ENCODE measurements at places on chromosomes 7 and 10.
A peak's percentile ranks its signal among the peaks of the same experiment; 100 is the strongest.

DNA sequence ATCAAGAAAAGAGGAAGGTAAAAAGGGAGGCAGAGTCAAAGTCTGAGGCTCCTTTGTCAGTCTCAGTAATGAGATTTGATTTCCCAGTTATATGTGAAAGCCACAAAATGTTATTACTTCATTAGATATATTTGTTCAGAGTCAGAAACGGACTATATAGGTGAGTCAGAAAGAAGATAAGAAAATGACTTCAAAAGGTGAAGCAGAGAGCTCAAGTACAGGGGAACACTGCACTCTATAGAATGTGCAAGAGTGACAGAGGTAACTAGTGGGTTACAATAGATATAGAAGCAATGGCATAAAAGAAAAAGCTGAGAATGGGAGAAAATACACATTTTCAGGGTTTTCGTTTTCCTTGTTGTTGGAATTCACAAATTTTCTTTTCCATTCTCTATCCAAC is 43.3 kb downstream of the DGKB start:
- no peak for DNase-seq

DNA sequence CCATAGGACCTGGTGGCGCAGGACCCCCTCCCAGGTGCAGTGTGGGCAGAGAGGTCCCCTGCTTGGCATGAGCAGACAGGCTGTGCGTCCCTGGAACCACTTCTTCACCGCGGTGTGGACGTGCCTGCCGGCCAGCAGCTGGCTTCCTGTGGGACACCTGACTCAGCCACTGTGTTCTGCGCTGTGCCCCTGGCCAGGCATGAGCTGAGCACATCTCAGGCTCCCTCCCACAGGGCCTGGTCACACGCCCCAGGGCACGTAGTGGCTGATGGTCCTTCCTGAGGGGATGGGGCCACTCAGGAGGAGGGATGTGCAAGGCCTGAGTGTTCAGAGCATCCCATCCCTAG is 3.5 kb upstream of the DEPP1 start:
- peak; percentile 80 for DNase-seq

- no peak for DNase-seq
Observed at GRCh38 chr7:114741911-114742310, 180.0 kb upstream of the MDFIC start.

DNA sequence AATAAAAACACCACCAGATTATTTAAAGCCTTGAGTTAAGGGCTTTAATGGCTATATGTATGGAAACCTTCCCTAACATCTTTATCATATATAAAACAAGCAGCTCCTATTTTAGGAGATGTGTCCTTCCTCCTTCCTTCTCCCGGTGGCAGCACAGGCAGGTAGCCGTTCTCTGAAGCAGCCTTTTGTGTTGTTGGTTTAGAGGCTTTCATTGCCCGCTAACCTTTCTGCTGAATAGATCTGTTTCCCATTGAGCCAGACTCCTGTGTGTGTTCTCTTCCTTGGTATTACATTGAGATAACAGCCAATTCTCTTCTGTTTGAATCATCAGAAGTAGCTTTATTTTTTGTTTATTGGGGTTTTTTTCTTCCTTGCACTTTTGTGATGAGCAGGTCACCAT is 131.3 kb downstream of the CACNB2 start:
- no peak for DNase-seq

DNA sequence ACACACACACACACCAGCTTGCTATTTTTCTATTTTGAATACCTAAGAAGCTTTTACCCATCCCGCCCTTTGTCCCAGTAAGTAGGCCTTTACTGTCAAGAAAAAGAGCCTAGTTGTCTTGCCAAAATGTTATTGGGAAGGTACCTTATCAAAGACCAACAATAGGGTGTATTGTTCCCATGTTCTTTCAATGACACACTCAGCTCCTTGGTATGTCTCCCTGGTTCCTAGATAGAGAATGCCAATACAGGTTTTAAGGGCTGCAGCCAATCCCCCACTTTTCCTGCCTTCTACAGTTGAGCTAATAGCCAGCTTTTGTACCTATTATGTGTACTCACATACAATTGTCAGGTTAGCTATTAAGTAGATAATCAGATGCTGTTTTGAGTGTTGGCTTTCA is 92.0 kb upstream of the LRRTM3 start:
- DNase-seq = no peak

DNA sequence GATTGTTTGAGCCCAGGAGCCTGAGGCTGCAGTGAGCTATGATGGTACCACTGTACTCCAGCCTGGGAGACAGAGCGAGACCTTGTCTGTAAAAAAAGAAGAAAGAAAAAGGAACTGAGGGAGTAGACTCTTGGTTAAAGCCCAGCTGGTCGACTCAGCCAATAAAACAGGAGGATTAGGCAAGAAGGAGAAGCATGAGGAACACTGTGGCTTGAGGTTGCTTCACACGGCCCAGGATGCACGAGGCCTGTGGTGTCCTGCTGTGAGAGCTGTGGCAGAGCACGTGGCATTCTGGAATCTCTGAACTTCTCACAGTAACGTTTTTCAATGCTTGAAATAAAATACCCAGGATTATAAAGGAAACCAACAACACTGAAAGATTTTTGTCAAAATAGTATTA is 93.3 kb downstream of the CUL2 start:
- DNase-seq = peak; percentile 42

DNA sequence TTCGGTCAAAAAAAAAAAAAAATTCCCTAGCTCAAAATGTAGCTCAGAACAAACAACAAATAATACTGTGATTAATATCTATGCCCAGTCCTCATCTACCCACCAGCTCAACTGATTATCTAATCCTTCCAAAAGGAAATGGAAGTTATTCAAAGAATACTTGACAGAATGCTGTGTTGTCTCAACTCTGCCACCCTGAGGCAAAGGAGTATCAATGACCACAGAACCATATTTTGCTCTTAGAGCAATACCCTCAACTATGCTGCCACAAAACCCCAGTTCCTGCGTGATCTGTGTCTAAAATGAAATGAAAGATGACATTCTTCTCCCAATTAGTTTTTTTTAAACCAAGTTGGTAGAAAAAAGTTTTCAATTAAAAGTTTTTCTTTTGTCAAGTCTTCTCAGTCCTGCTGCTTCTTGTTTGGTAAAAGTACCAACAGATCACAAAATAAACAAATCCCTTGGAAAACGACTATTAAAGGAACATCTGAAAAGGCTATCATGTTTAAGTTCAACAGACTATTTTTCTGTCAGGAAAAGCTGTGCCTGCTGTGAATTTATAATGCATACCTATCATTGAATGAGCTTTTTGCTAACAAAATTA is 21.6 kb downstream of the RBM28 start:
- no peak for DNase-seq

DNA sequence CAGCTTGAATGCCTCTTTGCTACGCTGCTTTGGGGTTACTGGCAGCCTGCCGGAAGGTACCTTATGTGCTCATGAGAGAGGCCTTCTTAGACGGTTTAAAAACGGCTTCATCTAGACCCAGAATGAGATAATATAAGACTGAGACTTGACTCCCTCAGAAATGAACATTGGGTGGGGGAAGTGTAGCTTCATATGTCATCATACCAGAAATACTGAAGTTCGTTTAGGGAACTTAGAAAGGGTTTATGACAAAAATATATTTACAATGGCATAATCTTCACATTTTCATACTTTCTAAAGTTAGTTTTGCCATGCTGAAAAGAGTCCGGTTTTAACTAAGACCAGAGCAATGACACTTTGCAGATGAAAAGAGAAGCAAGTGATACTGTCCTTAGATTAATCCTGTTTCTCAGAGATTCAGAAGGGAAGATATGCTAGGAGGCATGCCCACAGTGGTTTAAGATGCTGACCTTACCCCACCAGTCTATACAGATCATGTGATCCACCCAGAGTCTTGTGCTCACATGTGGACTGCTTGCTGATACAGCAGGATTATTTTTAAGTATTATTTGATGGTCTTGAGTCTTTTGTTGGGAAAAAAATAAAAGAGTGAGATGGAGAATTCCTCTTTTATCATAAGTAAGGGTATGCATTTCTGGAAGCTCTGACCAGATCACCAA is 40.8 kb upstream of the HGF start:
- no peak for DNase-seq

DNA sequence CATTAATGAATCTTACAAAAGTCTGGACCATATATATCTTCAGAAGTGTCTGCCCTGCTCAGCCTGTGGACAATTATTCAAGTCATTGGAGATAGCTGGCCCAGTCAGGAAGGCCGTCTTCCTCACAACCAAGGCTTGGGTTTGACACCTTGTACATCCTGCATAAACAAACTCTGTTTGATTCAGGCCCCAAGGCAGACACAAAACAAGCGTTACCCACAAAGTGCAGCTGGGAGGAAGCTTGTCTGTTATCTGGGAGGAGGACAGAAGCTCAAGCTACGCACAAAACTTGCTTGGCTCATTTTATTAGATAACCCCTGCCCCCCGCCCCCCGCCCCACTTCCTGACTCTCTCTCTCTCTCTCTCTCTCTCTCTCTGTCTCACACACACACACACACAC is 166.9 kb upstream of the WDR11 start:
- no peak for DNase-seq

DNA sequence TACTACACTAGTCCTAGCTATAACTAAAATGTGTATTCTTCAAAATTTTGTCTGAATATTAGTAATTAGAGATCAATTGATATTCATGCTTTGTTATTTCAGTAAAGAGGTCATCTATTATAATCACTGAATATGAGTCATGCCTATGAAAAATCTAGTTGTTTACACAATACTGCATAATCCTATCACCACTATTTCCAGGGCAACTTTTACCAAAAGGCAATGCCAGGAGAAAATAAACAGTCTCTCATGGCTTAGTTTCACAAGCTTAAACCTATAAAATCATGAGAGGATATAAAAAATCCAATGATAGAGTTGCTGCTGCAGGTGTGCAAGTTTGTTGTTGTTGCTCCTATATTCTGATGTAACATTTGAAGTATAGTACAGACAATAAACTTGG is 149.9 kb upstream of the COL1A2 start:
- DNase-seq = no peak

- no peak for DNase-seq
Observed at GRCh38 chr10:19579761-19580545, 236.3 kb upstream of the PLXDC2 start.

- peak; percentile 65 for DNase-seq
Observed at GRCh38 chr7:131007439-131008330, 273.7 kb upstream of the KLF14 start.

DNA sequence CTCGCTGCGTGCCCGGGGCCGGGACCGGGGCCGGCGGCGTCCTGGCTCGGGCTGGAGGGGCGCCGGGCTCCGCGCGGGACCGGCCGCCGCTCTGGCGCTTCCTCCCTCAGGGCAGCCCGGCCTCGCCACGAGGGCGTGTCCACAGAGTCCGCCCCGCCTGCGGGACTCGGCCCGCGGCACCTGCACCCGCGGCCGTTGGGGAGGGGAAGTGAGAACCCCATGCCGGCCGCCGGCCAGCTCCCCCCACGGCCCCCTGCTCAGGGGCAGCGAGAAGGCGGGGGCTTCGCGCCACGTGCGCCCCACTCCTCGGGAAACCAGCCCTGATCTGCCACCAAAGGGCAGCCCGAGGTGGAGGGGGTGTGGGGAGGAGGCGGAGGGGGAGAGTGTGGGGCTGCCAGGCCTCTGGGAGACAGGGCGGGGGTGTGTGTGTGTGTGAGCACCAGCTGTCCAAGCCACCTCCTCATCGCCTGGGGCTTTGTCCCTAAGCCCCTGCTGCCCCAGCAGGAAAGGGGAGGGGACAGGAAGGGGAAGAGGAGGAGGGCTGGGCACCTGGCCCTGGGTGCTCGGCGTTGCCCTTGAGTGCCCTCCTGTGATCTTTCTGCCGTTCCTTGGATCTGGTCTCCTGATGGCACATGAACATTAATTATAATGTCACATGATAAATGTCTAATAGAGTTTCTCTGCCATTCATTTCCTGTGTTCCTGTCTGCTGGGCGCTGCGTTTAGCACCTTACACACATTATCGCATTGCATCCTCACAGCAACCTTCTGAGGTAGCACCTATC is at the start of gene PIK3AP1:
Gene PIK3AP1 (minus strand): TSS at position 93 of the 785 bp plus-strand sequence. CDS start 120 bp downstream, outside the sequence.
- DNase-seq = peak; percentile 38

DNA sequence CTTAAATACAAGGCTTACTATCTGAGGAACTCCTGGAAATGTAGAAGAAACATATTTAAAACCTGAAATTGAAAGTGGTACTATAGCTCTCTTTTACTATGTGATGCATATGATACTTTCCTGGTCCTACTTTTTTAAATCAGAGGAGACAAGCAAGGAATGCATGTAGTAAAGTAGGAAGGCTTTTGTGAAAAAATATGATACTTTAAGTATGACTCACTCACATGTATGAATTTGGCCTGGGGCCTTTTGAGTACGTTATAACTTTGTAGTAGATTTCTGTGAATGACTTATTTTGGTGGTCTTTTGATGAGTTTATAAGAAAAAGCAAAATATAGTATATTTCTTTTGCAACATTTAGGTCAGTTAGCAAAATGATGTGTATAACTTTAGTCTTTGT is 53.8 kb downstream of the TAX1BP1 start:
- no peak for DNase-seq

DNA sequence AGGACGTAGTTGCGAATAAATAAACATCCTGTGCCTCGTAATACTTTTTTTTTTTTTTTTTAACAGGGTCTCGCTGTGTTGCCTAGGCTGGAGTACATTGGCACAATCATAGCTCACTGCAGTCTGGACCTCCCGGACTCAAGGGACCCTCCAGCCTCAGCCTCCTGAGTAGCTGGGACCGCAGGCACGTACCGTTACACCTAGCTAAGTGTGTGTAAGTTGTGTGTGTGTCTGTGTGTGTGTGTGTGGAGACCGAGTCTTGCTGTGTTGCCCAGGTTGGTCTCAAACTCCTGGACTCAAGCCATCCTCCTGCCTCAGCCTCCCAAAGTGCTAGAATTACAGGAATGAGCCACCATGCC is 573 bp upstream of the PON2 start:
- no peak for DNase-seq

GRCh38 chr10:70358446-70358845 is 24.0 kb downstream of the LRRC20 start:
- no peak for DNase-seq

DNA sequence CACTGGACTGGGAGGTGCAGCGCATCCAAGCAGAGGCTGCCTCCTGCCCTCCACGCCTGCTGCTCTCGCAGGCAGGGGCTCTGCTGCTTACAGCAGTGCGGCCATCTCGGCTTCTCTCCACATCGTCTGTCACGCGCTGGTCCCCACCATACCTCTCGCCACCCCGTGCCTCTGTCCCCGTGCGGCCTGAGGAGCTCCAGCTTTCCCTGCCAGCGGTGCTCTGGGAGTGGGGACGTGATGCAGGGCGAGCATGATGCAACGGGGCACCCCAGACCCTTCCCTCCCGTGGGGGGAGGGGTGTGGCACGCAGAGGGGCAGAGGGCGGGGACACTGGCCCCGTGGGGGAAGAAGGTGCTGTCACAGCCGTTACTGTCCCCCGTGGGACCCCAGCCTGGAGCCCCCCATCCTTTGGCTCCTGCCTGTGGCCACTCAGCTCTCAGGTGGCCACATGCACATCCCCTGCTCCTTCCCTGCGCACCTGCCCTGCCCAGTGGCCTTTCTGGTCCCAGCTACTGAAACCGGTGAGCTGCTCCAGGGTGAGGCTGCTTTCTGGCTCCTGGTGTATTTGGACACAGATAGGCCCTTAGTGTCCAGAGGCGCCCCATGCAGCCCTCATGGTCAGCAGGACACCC is 9.0 kb downstream of the GET4 start:
- DNase-seq = no peak

DNA sequence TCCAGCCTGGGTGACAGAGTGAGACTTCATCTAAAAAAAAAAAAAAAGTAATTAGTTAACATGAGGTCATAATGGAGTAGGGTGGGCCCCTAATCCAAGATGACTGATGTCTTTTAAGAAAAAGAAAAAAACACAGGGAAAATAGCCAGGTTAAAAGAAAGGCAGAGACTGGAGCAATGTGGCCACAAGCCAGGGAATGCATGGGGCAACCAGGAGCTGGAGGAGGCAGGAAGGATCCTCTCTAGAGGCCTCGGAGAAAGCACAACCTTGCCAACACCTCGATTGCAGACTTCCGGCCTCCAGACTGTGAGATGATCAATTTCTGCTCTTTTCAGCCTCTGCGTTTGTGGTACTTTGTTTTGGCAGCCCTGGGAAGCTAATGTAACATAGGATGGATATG is 121.5 kb downstream of the ITIH5 start:
- no peak for DNase-seq

Measured in tibial artery (tissue), 4 donors.